ENCODE measurements at places on chromosomes 11 and 22.
A peak's percentile ranks its signal among the peaks of the same experiment; 100 is the strongest.

DNA sequence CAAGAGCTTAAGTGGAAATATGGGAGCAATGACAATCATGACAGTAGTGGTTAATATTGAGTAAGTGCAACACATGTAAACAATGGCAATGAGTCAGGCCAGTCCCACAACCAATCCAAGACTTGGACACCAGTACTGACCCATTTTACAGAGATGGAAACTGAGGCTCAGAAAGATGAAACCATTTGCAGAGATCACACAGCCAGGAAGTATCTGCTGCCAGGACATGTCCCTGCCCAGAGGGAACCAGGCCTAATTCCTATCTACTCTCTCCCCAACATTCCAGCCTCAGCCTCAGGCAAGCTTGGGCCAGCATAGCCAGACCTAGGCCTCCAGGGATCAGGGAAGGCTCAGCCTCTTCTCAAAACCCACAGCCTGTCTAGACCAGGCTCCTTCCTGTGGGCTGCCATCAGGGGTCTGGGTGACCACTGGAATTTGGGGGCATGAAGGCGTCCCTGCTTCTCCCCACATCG, 395.1 kb downstream of the MN1 start:
- no peak for DNase-seq

DNA sequence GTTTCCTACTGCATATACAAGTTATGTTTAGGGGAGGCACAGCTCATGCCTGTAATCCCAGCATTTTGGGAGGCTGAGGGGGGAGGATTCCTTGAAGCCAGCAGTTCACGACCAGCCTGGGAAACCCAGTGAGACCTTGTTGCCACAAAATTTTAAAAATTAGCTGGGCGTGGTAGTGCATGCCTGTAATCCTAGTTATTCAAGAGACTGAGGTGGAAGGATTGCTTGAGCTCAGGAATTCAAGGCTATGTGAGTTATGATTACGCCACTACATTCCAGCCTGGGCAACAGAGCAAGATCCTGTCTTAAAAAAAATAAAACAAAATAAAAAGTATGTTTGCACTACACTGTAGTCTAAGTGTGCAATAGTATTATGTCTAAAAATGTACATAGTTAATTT, 108.8 kb upstream of the TEAD1 start:
- no peak for DNase-seq

DNA sequence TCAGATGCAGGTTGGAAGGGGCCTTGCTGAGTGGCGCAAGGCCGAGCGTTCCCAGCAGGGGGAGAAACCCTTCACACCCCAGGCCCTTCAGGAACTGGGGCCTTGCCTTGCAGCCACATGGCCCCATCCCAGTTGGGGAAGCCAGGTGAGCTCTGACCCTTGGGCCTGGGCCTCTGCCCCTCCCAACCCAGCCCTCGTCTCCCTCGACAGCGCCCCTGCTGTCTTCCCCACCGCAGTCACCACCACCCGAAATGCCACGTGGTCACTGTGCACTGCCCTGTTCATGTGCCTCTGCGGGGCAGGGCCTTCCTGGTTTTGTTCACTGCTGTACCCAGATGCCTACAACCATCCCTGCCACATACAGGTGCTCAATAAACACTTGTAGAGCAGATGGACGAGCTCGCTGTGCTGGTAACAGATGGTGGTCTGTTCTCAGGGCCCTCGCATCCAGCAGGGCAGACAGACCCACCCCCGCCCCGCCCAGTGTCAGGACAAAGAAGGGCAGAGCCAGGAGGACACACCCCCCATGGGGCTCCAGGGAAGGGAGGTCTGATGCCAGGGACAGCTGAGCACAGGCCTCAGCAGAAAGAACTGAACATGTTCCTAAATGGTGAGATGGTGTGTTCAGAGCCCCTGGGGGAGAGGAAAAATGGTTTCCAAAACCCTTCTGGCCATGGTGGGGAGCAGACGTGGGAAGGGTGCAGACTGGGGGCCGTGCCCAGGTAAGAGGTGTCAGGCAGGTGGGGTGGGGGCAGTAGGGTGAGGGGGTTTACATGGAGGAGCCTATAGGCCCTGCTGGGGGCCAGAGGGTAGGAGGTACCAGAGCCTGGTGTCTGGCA, 3.7 kb downstream of the POLR2L start:
- peak; percentile 64 for DNase-seq

GRCh38 chr22:35150183-35151107, 84.5 kb downstream of the ISX start:
- DNase-seq: no peak

- no peak for DNase-seq
Observed at GRCh38 chr11:130095326-130095725, 25.6 kb downstream of the APLP2 start.

GRCh38 chr11:103529181-103529684, 420.0 kb downstream of the DYNC2H1 start:
- peak; percentile 91 for DNase-seq

GRCh38 chr22:50098052-50098451, 8.2 kb downstream of the MOV10L1 start:
- no peak for DNase-seq

DNA sequence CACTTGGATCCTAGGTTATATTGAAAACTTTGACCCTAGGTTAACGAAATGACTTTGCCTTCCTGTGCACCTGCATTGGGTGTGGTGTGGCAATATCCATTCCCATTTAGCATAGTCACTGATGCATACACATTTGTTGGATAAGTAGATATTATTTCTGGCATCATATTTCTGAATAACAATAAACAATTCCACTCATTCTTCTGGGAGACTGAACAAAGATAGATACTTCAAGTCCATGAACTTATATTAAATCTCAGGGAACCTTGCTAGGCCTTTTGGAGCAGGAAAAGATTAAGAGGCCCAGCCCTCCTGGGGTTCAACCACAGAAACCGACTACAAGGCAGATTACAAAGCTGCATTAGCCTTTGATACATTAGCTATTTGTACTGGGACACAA, 118.9 kb downstream of the MSANTD4 start:
- no peak for DNase-seq

DNA sequence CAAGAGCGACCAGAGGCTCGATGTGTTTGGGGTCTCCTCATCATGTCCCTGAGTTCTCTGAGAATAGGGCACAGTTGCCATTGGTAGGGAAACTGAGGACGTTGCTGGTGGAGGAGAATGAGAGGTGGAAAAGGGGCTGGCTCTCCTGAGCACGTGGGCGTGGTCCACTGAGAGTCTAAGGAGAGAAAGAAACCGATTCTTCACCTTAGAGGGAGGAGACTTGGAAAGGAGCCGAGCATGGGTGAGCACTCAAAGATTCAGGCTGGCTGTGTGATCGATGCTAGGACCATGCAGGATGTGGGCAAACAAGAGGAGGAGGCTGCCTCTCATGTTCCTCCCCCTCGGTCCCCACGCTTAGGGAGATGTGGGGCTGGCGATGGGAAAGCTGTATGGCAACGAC, 19.8 kb upstream of the TLCD5 start:
- no peak for DNase-seq

DNA sequence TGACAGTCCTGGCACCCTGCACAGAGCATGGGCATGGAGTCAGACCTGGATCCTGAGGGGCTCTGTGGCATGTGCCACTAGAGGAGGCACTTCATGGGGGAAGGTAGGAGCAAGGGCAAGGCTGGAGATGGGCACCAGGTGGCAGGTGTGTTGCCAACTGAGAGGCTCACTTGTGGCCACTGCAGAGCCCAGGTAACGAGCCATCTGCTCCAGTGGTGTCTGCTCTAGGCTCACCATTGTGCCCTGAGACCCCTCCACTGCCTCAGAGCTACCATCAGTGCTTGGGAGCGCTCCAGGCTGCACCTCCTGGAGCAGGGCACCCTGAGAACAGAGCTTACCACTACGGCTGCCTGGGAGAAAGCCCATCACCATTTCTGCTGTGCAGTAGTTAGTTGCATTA, 1.3 kb upstream of the ZDHHC8 start:
- DNase-seq: no peak

- DNase-seq: no peak
Observed at GRCh38 chr11:17129003-17129402, 51.5 kb upstream of the RPS13 start.

DNA sequence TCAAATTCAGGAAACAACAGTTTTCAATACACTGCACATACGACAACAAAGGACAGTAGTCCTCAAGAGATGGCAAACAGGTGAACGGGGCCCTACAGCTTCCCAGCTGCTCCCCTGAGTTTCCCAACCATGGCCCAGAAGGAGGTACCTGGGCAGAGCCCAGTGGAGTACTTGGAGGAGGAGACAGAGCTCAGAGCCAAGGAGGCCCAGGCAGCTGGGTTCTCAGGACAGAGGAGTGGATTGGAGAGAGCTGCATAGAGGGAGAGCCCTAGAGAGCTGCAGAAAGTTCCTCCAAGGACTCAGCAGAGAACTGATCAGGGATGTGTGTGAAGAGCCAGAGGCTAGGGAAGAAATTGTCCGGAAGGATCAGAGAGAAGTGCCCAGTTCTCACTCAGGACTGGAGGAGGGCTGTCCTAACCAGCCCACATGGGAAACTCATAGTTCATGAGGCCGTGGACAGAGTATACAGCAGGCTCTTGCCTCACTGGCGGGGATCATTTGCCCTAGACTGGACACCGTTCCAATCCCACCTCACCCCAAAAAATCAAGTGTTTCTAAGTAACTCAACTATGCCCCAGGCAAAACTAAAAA, 7.6 kb upstream of the ASCL2 start:
- DNase-seq: no peak

- DNase-seq: no peak
Observed at GRCh38 chr11:15890031-15890713, 466.2 kb downstream of the SOX6 start.

DNA sequence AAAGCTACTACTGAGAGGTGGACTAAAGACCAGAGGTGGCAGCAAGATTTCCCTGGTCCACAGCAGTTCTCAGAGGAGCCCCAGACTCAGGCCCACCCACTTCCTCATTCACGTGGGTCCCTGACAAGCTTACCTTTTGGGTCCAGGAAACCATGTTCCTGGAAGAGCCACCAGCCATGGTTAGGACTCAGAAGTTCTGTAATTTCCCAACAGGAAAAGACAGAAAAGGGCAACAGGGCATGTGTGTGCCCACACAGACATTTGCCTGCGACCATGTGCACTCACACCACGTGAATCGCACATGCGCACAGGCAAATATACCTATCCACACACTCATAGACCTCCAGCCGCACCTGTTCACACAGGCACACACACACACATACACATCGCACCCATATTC, 42.9 kb downstream of the LRRC32 start:
- no peak for DNase-seq

GRCh38 chr22:47632701-47633100, 870.3 kb downstream of the TBC1D22A start:
- DNase-seq: no peak

- DNase-seq: no peak
Observed at GRCh38 chr11:134063991-134064747, 4.7 kb upstream of the JAM3 start.

GRCh38 chr11:92828556-92828955, 140.9 kb upstream of the MTNR1B start:
- no peak for DNase-seq

DNA sequence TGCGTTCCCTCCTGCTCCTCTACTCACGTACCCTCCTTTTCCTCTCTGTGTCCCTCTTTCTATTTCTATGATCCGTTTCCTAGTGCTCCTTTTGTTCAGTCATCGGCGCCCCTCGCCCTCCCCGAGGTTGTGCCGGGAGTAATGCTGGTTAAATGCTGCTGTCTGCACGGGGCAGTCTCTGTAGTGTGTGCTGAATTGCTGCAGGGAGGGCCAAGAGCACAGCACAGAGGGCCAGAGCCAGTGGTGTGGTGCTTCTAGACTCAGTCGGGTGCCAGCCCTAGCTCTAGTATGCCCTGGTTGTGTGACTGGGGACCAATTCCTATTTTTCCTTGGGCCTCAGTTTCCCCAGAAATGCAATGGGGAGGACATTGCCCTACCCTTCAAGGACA, 98.3 kb downstream of the PKNOX2 start:
- DNase-seq: no peak

GRCh38 chr11:29507376-29507775, 509.5 kb downstream of the KCNA4 start:
- DNase-seq: no peak

- no peak for DNase-seq
Observed at GRCh38 chr11:110029714-110030113, 63.5 kb upstream of the ZC3H12C start.

DNA sequence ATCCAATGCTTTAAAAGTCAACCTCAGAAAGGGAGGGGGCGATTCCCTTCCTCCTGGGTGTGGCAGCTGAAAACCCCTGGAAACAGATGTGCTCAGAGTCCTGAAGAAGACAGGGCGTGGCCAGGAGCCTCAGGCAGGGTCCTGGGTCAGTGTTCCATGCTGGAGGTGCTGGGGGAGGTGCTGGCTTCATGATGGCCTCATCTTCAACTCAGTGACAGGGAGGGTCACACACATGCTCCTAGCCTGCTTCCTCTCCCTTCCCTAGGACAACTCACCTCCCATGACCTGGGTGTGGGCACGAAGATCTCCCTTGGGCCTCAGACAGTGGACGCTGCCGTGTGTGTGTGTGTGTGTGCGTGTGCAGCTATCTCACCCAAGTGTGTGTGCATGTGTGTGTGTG, 245.6 kb upstream of the B3GAT1 start:
- DNase-seq: no peak

GRCh38 chr11:98895936-98896335, 124.8 kb upstream of the CNTN5 start:
- no peak for DNase-seq

DNA sequence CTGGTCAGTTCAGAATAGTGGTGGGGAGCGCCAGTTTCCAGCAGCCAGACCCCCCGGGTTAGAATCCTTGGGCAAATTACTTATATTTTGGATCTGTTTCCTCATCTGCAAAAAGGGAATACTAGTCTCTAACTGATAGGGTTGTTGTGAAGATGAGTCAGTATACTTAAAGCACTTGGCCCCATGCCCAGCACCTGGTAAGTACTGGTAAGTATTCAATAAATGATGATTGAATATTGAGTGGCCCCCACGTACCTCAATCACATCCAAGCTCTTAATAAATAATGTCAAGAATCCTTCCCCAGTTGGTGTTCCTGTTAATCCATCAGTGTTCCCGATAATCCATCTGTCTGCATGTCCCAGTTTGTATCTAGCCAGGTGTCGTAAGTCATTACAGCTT, 12.1 kb downstream of the ACP2 start:
- no peak for DNase-seq

- DNase-seq: no peak
Observed at GRCh38 chr22:17234144-17234623, 14.9 kb upstream of the ADA2 start.

GRCh38 chr11:74504100-74504691, 10.7 kb upstream of the LIPT2 start:
- no peak for DNase-seq

DNA sequence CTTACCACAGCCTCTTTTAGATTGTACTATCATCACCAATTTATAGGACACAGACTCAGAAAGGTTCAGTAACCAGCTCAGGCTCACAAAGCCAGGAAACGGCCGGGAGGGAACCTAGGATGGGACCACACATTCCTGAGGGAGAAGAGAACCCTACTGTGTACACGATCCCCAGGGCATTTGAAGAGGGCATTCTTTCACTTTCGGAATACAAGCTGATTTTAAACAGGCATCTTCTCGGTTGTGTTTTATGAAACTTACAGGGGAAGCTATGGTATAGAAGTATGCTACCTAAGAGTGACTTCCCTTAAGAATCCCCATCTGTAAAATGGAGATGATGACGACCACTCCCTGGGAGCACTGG, 19.0 kb downstream of the SMCO4 start:
- DNase-seq: no peak

All from SW 1271 (cell line).